NCI-H510A (cell line): ENCODE measurements at places on chromosomes 4 and X.

- DNase-seq = no peak
Measured at GRCh38 chrX:110021258-110022022, 18.5 kb downstream of the TMEM164 start.

GRCh38 chr4:78534286-78534955 is 17.1 kb upstream of the ANXA3 start:
- no peak for DNase-seq

- DNase-seq = no peak
Measured at GRCh38 chr4:11542952-11543351, 114.3 kb upstream of the HS3ST1 start.

- DNase-seq = no peak
Measured at GRCh38 chr4:77771566-77771965, 47.6 kb downstream of the CNOT6L start.

DNA sequence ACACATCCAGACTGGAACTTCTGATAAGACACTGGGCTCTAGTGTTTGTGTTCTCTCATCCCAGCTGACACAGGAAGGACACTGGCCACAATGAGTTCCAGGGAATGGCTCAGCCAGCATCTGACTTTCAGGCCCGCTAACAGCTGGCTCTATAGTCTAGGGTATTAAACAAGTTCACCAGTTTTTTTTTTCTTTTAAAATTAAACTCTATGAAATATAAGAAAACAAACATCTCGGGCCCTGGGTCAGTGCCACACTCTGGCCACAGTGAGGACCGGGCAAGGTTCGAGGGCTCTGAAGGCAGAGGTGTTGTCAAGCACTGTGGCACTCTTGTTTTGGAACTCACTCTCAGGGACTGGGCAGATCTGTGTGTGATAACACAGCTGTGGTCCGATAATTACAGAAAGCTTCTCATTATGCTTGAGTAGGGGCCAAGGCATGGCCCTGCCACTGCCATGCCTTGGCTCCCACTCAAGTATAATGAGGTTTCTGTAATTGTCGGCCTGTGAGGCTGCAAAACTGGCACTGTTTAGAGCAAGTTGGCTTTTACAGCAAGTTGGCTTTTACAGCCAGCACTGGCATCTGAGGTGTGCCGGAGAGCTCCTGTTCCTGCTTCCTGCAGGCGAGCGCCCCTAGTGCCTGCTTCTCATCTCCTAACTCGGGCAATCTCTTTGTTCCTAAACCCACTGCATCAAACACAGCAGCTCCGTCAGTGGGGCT is 62.8 kb downstream of the PPP1R2C start:
- DNase-seq = no peak
